ENCODE measurements at places on chromosomes 13 and 19.

GRCh38 chr19:46488551-46488950, 7.1 kb downstream of the PNMA8B start:
- no peak for DNase-seq

DNA sequence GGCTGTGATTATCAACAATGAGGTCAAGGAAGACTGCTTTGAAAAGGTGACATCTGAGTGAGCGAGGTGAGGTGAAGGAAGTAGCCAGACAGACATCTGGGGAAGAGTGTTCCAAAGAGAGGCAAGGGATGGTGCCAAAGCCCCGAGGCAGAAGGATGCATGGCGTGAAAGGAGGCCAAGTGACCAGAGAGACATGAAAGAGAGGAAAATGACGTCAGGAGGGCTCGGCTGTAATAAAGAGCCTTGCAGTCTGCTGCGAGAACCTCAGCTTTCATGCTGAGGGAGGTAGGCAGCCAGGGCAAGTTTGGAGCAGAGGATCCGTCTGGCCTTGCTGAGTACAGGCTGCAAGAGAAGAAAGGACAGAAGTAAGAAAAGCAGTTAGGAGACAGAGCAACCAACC, 50.8 kb downstream of the FOXO1 start:
- DNase-seq: no peak

GRCh38 chr13:91241221-91241933, 106.1 kb upstream of the MIR17HG start:
- no peak for DNase-seq

GRCh38 chr13:111610879-111611278, 290.4 kb downstream of the TEX29 start:
- DNase-seq: no peak

DNA sequence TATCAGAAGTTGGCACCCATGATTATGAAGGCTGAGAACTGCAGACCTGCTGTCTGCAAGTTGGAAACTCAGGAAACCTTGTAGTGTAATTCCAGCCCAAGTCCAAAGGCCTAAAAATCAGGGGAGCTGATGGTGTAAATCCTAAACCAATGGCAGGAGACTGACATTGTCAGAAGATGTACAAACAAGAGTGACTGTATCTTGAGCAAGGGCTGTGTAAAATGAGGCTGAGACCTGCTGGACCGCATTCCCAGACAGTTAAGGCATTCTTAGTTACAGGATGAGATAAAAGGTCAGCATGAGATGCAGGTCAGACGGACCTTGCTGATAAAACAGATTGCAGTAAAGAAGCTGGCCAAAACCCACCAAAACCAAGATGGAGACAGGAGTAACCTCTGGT, 147.7 kb downstream of the COG6 start:
- DNase-seq: no peak

- no peak for DNase-seq
Measured at GRCh38 chr19:40810160-40810559, 11.2 kb downstream of the EGLN2 start.

DNA sequence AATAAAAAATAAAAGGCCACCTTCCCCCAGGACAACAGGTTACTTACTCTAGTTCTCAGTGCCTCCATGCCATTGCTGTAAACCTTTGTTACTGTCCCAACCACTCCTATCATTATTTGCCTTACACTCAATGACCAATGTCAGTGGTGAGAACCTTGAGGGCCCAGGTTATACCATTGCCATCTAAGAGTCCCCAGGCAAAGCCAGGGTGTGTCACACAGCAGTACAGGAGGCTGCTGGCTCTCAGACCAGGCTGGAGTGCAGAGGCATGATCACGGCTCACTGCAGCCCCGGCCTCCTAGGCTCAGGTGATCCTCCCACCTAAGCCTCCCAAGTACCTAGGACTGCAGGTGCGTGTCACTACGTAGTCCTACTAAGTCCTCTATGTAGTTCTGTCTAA, 6.1 kb downstream of the ELAVL1 start:
- no peak for DNase-seq

DNA sequence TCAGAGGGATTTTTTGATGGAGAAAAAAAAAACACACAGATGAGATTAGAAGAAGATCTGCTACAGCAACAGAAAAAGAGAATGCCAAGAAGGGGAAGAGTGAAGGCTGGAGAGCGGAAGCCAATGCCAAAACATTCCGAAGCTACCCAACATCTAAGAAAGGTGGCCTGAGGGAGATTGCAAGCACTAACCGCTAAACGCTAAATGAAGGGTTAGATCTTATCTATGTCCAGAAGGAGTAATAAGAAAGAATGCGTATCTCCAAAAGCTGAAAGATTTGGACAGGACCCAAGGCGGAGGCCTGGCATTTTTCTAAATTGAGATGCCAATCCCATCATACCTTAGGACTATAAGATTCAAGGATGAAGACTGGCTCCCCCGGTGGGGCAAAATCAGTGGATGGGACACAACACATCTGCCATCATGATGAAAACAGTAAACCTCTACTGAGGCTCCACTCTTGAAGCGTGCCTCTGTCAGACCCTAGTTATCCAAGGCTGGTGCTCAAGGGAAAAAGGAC, 15.6 kb upstream of the HMGB1 start:
- DNase-seq: no peak

- DNase-seq: no peak
Measured at GRCh38 chr13:89845874-89846273, 1501.6 kb upstream of the MIR17HG start.

DNA sequence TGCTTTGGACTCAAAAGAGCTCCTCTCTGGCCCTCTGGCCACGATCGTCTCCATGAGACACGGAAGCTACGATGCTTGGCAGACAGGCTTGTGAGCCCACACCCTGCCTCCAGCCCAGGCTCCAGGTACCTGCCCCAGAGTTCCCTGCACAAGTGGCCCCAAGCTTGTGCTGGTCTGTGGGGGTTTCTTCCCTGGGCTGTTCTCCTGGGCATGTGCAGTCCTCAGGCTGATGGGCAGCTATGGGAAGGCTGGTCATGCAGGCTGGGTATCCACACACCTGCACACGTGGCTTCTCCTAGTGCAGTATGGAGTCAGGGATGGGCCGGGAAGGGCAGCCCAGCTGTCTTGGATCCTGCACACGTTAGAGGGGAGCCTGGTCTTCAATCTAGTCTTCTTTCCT, 43.1 kb downstream of the TEX29 start:
- no peak for DNase-seq
